ENCODE measurements at places on chromosomes 16 and 17. TPM values are rescaled to one million over a fixed set of nuclear protein-coding genes. Genes with fewer than 3 reads are reported as not detected.

The HOXB1 gene
- total RNA-seq, result not detected

The CLEC18A gene
- total RNA-seq, result under 0.01 TPM

The RBFOX1 gene
- not detected for total RNA-seq

The FAM20A gene
- 11.2 TPM for total RNA-seq

The PRR35 gene
- total RNA-seq, result not detected

The UBTF gene
- total RNA-seq, result 46.3 TPM

The TPSG1 gene
- total RNA-seq, result not detected

The KRT23 gene
- 0.16 TPM for total RNA-seq

The SEPTIN12 gene
- total RNA-seq, result not detected

The WRAP53 gene
- total RNA-seq, result 2.7 TPM

The KRT17 gene
- total RNA-seq, result 4.9 TPM

The TNFRSF13B gene
- total RNA-seq, result not detected

The MAFG gene
- 17.5 TPM for total RNA-seq

The MGAT5B gene
- total RNA-seq, result 0.32 TPM

The MT3 gene
- total RNA-seq, result not detected

The DPEP2NB gene
- total RNA-seq, result not detected

The ITGAX gene
- total RNA-seq, result under 0.01 TPM

The MRPL38 gene
- 26.8 TPM for total RNA-seq

The PLEKHG4 gene
- 34.4 TPM for total RNA-seq

The LRRC37A gene
- total RNA-seq, result 1.7 TPM

The KRT27 gene
- total RNA-seq, result not detected

The FAHD1 gene
- 76.8 TPM for total RNA-seq

The CFDP1 gene
- total RNA-seq, result 88.0 TPM

The ALOX15 gene
- not detected for total RNA-seq

The ACSM5 gene
- not detected for total RNA-seq

The DRC3 gene
- 2.1 TPM for total RNA-seq

The C16orf54 gene
- total RNA-seq, result not detected

The CLEC3A gene
- total RNA-seq, result not detected

The TACO1 gene
- total RNA-seq, result 12.6 TPM

The CCL5 gene
- total RNA-seq, result not detected

The DPEP2 gene
- not detected for total RNA-seq

The ALOX12B gene
- not detected for total RNA-seq

The WNK4 gene
- total RNA-seq, result 0.09 TPM

The BCO1 gene
- total RNA-seq, result under 0.01 TPM
